Stimulated activated CD8-positive, alpha-beta memory T cell treated with anti-CD3 and anti-CD28 coated beads, Interleukin-12 subunit alpha, Interleukin-12 subunit beta, amount 100 ng/mL, for 4 hours (primary cell): ENCODE measurements at places on chromosomes 6 and 20.

DNA sequence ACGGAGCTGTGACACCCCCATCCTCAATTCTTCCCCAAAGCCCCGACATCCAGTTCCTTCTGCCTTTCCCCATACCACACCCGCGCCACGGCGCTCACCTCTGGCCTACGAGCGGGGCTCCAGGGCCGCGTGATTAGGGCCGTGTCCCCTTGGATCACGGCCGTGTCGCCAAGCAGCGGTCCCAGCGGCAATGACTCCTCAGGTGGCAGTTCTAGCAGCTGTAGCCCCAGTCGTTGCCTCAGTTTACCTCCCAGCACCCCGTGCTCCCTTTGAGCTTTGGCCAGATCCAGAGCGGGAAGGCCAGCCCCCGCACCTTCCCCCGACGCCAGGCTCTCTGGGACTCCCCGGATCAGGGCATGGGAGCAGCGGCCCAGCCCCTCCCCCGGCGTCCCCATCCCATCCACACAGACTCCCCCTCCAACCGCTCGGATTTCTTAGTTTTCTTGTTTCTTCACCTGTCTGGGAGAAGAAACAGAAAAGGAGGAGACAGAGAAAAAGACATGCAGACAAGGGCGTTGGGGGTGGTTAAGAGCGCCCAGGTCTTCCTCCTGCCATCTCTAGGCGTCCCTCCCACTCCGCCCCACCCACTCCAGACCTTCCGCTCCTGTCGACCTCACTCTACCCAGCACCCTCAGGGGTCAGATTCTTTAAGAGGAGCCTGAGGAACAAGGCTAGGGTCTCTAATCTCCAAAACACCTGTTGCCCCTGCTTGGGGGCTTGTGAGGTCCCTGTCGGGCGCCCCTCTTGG is at the start of gene DDAH2:
DDAH2 (minus strand) TSS at position 533 of the 748 bp plus-strand sequence; CDS start at position 395, 138 bp downstream.
- DNase-seq = no peak

DNA sequence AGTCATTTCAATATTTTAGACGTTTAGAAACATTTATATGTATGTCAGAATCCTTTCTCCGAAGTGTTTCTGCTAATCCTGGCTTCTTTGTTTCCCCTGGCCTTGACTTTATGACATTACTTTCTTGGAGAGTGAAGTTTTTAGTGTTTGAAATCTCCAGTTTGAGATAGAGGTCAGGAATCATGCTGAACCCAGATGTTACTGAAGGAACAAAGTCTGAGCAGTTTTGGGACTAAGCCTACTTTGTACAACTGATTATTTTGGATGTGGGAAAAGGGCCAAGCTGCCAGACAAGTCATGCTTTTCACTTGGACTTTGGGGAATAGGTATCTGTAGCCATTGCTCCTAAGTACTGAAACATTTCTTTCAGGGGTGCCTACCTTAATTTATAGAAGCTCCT is 2.3 kb downstream of the RNF144B start:
- no peak for DNase-seq

DNA sequence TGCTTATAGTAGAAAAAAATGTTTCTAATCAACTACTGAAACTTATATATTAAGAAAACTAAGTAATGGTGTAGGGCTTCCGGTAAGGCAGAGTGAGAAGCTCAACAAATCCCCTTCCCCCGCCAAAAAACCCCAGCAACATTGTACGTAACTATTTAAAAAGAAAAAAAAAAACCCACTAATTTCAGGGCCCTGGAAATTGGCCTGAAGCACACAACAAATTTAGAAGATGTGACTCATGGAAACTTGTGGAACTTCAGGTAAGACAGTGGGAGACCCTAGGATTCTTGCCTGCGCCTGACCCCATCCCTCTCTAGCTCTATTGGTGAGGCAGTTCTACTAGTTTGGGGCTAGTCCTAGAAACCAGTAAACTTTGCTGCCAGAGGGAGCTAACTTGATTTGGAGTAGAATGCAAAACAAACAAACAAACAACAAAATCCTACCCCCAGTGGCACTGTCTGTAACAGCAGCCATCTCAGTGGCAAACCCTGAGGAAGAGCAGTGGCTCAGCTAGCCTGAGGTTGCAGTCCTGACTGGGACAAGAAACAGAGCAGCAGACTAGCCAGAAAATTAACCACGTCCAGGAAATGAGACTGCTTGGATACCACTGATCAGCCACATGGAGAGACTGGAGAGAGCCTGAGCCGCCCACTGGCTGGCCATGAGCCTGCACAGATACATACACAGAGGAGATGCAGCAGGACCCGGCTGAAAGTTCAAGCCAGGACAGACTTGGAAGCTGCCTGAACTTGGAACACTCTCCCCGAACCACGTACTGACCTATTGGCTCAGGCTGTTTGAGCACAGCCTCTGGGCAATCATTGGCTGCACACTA is 135.1 kb downstream of the TBXT start:
- DNase-seq = no peak

DNA sequence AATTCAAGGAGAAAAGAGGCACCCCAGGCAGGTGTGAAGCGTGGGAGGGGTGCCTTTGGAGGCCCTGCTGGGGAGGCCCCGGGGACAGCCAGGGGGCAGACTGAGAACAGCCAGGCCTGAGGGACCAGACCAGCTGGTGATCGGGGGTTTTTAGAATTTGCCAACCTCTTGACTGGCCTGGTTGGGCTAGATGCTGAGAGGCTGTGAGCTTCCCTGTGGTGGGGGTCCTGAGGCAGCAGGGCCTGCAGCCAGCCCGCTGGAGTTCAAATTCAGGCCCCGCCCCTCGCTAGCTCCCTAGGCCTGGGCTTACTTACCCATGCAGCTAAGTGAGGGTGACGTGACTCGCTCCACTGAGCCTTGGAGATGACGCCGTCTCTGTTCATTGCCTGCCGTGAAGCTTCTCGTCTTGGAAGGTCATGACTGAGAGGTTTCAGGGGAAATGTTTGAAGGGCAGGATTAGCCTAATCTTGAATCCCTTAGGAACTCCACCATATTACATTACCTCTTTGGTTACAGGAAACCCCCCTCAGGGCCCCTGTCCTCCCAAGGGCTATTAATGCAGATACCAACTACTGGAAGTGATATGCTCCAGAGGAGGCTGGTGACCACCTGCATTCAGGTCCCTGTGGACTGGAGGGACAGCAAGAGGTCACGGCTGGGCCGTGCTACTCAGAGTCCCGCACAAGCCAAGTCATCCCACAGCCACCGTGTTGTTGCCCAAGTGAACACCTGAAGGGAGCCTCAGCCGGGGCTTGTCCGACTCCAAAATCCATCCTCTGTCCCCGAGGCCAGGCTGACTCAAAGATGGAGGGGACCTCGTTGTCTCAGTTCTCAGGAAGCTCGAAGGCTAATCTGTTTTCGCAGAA is 73.9 kb upstream of the DUSP22 start:
- DNase-seq = no peak

- DNase-seq = no peak
Measured at GRCh38 chr6:144277605-144278227, 7.4 kb upstream of the UTRN start.

- no peak for DNase-seq
Measured at GRCh38 chr6:25050356-25050755, 114.6 kb upstream of the RIPOR2 start.
